Activated naive CD8-positive, alpha-beta T cell treated with anti-CD3 and anti-CD28 coated beads, Interleukin-2, amount 10 ng/mL, durations not matched to agents 7 days and 5 days (primary cell): ENCODE measurements at places on chromosomes 12 and 14.

GRCh38 chr14:34874386-34875030, 652 bp downstream of the BAZ1A start:
- peak overlapping the region; percentile 93 for H3K4me3 ChIP-seq
- peak; percentile 74 for DNase-seq
- H3K27me3 ChIP-seq = no peaks in the 10 kb centered on the region
- peaks cover 34% of the 10 kb centered on the region for H3K4me1 ChIP-seq

- H3K4me1 ChIP-seq = peaks cover 30% of the 10 kb centered on the region
- peaks cover 26% of the 10 kb centered on the region for H3K36me3 ChIP-seq
- no peaks in the 10 kb centered on the region for H3K27me3 ChIP-seq
- no peak overlapping the region for H3K27ac ChIP-seq
- no peak for DNase-seq
- peak overlapping the region; percentile 50 for H3K4me3 ChIP-seq
Observed at GRCh38 chr12:386651-387050, 2.5 kb downstream of the KDM5A start.

DNA sequence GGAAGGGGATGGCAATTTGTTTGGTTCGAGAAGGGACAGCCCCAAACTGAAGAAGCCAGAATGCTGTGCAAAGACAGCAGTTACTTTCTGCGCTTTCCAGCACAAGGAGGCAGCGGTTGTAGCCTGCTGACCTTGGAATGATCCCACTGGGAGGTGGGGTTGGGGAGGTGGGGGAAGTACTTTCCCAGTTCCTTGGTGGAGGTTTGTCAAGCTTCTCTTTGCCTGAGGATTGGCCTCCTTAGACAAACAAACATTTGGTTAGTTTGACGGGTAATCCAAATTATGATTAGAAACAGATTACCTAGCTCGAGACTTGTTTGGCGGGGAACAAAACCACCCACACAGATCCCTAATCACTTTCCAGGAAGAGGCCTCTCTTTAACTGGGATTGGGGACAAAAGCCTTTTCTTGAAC, 79.1 kb upstream of the EGLN3 start:
- peaks cover 2% of the 10 kb centered on the region for H3K27me3 ChIP-seq
- no peak overlapping the region for H3K4me3 ChIP-seq
- H3K4me1 ChIP-seq = peaks cover 3% of the 10 kb centered on the region
- no peak for DNase-seq

DNA sequence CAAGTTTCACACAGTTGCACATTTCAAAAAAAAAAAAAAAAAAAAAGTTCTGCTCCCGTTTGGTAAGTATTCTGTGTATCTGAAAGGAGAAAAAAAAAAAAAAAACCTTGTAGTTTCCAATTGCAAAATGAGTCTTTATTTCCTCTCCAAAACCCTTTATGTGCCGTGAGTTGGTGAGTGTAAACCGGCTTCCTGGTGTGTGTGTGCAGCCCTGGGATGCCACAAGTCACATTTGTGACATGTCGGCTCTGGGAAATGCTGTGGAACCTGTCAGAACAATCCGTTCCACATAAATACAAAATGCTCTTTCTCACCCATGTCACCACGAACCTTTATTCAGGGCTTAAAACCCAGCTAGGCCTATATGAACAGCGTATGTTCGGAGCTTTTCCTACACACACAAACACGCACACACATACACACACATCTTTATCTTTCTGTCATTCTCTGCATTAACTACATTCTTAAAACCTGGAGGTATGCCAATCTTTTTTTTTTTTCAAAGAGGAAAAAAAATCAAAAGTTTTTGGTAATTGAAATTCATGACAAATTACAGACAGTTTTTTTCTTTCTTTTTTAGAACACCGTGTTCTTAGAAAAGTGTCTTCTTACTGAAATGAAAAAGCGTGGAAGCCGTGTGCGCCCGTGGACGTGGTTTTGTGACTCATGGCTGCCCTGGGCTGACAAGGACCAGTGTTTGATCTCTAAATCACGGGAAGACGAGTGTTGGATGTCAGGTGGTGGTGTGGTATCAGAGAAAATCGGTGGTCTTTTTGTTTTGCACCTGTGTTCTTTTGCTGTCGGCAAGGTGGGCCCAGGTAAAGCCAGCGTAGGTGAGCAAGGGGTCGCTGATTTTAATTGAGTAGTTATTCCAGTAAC, 612.0 kb downstream of the VRK1 start:
- peak overlapping the region; percentile 47 for H3K4me3 ChIP-seq
- peak overlapping the region; percentile 47 for H3K27ac ChIP-seq
- H3K36me3 ChIP-seq = no peaks in the 10 kb centered on the region
- no peak for DNase-seq
- H3K4me1 ChIP-seq = peaks cover 22% of the 10 kb centered on the region
- peaks cover 11% of the 10 kb centered on the region for H3K27me3 ChIP-seq

- no peaks in the 10 kb centered on the region for H3K36me3 ChIP-seq
- no peak overlapping the region for H3K27ac ChIP-seq
- no peak for DNase-seq
- H3K4me3 ChIP-seq = no peak overlapping the region
- peaks cover 60% of the 10 kb centered on the region for H3K27me3 ChIP-seq
Observed at GRCh38 chr12:106139422-106140171, 843 bp upstream of the NUAK1 start.
